ENCODE measurements at places on chromosomes 13 and 19.

DNA sequence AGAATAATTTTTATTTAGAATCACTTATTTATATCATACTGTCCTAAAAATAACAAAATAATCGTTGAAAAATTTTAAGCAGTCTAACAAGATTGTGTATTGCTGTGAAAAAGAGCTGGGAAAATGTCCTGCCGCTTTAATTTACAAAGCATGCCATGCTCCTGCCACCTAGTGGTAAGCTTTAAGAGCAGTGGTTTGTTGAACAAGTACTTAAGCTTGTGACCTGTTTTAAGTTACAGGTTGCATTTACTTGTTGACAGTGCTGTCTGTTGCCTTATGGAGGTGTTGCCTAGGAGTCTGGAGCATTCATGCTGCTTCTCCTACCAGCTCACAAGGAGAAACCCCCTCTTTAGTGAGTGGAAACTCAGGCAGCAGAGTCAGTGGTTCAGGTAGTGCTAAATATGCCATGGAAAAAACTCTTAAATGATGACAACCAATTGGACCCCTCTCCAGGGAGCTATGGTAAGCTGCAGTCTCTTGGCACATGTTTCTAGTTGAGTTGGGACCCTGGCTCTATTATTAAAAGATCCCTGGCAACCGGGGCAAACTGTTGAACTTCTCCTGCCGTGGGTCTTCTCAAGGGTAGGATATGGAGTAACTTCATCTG, 68.4 kb downstream of the SPATA13 start:
- peak; percentile 78 for DNase-seq

DNA sequence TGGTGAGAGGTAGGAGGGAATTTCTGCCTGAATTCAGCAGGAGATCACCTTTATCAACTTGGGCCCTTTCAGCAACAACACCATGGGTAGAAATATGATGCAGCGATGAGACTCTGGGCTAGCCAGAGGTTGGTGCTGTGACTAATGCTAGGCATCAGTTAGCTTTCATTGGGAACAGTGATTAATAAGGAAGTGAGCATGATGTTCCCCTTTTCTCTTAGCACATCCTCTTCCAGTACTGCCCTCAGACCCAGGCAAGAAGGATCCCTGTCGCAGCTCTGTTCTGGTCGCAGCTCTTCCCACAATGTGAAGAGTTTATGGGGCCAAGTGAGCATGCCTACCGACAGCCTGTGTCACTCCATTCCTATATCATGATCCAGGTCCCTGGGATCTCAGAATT, 100.5 kb downstream of the FLT1 start:
- peak; percentile 8 for DNase-seq

DNA sequence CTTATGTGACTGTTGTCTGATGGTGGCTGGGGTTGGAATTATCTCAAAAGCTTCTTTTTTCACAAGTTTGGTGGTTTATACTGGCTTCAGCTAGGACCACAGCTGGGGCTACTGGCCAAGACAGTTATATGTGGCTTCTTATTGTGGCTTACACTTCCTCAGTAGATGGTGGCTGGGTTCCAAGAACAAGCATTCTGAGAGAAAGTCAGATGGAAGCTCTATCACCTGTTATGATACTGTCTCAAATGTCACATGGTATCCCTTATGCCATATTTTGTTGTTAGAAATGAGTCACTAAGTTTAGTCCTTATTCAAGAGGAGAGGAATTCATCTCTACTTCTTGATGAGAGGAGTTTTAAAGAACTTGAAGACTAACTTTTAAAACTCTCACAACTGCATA, 41.6 kb downstream of the NDFIP2 start:
- no peak for DNase-seq

DNA sequence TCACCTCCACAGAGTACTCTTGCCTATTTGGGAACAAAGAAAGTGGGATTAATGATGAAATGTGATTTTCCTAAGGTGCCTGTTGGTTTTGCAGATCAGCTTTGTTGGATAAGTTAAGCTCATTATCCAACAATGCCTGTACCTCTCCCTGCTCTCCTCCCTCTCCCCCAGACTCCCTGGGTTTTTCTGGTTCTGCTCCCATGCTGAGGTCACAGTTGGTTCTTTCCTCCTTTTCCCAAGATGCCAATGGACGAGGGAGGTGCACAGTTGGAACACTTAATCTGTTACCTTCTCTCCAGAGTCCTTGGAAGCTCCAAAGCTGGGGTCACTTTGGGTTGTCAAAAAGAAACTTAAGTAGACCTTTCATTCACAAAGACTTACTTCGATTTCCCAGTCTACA, 1.6 kb downstream of the OXGR1 start:
- DNase-seq, result no peak

DNA sequence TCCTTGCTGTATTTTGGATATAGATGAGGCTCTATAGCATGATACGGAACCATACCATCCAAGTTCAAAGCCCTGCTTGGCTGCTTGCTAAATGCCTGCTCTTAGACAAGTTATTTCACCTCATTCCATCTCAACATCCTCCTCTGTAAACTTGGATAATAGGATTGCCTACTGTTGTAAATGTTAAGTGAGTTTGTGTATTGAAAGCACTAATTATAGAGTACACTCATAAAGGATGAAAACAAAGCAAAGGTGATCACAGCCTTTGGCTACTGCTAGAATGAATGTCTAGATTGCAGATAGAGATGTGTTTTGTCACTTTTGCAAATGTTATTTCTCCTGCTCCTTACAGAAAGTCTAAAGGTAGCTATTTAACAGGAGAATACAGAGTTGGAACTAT, 34.3 kb upstream of the STARD13 start:
- DNase-seq, result no peak

GRCh38 chr13:60268203-60268555, 104.5 kb upstream of the DIAPH3 start:
- DNase-seq, result no peak

DNA sequence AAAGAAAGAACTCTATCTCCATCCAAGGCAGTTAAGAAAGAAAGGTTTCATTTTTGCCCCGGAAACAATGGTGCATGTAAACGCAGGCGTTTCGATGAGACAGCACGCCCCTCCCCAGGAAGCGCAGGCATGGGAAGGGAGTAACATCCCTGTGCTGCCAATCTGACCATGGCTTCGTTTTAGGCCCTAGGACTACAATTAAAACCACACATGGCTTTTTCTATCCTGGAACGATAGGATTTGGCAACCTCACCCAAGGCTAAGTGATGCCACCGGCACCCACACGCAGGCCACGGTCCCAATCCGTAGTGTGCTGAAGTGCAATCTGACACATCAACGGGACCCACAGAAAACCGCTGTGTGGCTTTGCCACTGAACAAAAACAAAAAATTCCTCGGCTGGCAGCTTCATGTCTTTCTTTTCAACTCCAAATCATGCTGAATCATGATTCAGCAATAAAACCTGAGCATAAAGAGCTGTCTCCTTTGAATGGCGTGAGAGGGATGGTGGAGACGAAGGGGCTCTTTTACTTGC, 24.2 kb downstream of the RANBP3 start:
- DNase-seq, result no peak
